ENCODE measurements at places on chromosomes 2 and 18.
A peak's percentile ranks its signal among the peaks of the same experiment; 100 is the strongest.

DNA sequence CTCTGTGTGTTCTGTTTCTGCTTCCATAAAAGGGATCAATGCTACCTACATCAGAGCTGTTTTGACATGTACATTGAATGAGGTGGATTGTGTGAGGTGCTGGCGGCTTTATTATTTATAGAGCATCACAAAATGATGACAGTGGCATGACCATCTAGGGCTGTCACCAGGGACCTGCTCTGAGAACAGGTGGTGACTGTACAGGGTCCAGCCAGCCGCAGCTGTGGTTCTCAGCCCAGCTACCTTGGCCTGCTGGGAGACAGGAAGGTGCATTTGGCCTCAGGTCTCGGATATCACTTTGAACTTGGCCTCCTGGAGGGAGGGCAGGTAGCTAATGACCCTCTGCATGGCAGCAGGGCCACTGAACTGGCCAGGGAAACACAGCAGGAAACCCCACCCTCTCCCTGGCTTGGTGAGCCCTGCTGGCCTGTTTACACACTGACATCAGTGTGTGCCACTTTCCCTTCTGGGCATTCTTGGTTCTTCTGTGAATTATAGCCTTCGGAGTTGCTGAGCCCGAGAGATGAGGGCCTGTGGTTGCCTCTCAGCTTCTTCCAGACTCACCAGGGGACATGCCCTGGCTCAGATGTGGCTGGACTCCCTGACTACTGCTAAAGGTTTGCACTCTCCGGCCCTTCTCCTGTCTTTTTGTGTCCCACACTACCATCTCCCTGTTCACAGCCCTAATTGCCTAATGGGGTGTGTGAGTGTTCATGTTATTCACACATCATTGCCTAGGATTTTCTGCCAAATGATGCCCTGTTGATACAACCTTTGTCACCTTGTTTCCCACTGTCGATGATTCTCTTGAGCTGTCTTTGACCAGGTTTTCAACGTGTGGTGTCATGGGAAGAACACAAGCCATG lies 109.2 kb upstream of the RAB12 start:
- no peak for DNase-seq

- no peak for DNase-seq
Observed at GRCh38 chr2:232487385-232488096, at the start of gene ECEL1. Gene ECEL1, minus strand, starts transcription at chr2:232487834. Its CDS starts 1,181 bp downstream, at chr2:232486653.

DNA sequence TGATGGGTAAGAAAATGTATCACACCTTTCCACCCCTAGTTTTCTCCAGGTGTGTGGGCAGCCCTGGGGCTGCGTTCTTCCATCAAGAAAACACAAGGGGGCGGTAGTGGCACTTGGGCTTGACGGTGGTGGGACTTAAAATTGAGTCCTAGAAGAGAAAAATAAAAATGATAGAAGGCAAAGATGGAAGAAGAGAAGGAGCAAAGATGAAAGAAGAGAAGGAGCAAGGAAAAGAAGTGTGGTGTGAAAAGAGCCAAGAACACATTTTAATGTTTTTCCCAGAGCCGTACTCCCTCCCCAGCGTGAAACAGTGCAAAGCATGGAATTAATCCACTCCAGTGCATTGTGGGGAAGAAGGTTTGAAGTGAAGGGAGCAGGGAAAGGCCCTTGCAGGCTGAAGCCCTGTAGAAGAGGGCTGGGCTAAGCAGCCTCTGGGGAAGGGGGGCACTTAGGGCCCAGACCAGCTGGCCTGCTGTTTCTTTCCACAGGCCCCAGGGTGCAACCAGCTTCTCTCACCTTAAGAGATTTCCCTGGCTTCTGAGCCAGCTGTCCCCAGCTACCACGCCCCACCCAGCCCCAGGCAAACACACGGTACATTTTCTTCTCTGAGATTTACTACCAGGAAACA lies 256.8 kb downstream of the RNF152 start:
- DNase-seq: peak; percentile 51

DNA sequence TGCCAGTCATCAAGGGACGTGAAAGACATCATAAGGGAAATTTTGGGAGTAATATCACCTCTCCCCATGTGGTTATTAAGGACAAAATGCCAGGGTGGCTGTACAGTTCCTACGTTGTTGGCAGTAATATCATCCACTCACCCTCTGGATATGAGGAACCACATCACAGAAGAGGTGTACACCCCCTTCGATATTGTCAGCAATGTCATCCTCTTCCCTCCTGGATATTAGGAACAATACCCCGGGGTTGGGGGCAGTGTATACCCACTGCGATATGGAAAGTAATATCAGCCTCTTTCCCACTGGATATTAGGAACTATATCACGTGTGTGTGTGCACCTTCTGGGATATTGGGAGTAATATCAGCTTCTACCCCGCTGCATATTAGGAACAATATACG lies 1933.3 kb downstream of the SUCLG1 start:
- peak; percentile 5 for DNase-seq

GRCh38 chr18:62678847-62679485 lies 36.4 kb upstream of the PHLPP1 start:
- no peak for DNase-seq

GRCh38 chr2:1625281-1626001 lies 118.9 kb downstream of the PXDN start:
- no peak for DNase-seq

GRCh38 chr2:241235859-241236593 lies 47.5 kb downstream of the ANO7 start:
- DNase-seq: no peak

GRCh38 chr18:63848159-63848558 lies 39.3 kb upstream of the SERPINB2 start:
- no peak for DNase-seq
